ENCODE measurements at places on chromosomes 6 and 20.

- DNase-seq, result no peak
Observed at GRCh38 chr20:47635256-47635655, 133.6 kb downstream of the NCOA3 start.

GRCh38 chr6:30759575-30760239 is 15.4 kb upstream of the IER3 start:
- no peak for DNase-seq

- no peak for DNase-seq
Observed at GRCh38 chr6:126447367-126447766, 107.5 kb downstream of the CENPW start.

DNA sequence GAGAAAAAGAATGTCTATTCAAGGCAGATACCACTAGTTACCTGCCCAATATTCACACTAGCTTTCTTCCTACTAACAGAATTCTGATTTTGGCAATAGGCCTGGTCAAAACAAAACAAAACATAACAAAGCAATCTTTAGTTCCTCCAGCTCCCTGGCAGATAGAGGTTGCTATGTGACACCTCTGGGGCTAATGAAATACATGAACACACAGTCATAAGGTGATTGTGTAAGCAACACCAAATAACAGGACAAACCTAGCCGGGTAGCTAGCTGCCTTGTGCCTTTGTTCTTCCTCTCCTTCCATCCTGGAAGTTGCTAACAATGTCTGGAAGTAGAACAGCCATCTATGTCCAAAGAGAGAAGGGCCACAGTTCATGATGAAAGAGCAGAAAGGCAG is 6.0 kb upstream of the HMGN3 start:
- DNase-seq, result no peak

DNA sequence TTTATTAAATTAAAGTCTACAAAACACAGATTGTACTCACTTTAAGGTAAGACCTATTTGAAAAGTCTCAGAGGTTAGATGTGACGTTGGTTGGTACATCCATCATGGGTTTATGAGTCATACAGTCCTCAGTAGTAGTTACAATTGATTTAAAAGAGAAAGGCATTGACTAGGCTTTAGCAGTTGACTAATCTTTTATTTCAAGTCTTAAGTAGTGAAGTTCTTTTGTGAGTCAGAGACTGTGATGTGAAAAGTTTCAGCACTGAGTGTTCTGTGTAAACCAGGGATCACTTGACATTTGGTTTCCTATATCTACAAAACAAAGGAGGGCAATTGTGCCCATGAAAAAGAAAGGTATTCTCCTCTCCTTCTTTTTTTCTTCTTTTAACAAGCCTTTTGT is 221.3 kb downstream of the GRIK2 start:
- no peak for DNase-seq

GRCh38 chr20:2631228-2631627 is 21.2 kb upstream of the NOP56 start:
- DNase-seq, result no peak

GRCh38 chr6:132830334-132830751 is 16.0 kb downstream of the RPS12 start:
- no peak for DNase-seq

DNA sequence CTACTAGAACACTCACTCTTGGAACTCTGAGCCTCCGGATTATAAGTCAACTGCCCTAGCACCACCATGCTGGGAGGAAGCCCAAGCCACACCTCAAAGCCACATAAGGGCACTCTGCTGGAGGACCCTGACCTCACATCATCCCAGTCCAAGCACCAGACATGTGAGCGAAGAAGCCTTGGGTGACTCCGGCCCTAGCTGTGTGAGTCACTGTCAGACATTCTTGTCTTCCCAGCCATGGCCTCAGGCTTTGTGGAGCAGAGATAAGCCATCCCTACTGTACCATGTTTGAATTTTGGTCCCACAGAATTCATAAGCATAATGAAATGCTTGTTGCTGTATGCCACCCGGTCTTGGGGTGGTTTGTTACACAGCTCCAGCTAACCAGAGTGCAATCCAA is 247.7 kb downstream of the SOD2 start:
- no peak for DNase-seq

DNA sequence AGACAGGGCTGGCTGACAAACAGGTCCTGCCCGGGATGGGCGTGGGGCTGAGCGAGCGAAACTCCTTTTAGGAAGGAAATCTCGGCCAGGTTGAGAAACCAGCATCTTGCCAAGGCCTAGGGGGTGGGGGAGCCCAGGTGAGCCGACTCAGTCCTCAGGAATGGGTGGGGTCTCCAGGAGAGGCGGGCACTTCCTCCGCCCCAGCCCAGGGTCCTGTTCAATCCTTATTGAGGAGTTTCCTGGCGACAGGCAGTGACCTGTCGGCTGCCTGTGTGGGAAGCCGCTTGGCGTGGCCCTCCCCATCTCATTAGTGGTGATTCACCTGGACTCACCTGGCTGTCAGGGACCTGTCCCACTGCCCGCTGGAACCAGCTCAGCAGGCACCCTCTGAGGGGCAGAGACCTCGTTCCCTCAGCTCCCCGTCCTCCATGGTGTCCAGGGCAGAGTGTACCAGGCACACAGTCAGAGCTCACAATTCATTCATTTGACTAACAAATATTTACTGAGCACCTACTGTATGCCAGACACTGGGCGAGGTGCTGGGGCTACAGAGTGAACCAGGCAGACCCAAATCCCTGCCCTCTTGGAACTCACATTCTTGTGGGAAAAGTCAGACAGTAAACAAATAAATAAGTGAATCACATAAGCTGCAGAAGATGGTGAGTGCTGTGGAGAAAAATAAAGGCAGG is 51.1 kb downstream of the FGD2 start:
- DNase-seq, result no peak

DNA sequence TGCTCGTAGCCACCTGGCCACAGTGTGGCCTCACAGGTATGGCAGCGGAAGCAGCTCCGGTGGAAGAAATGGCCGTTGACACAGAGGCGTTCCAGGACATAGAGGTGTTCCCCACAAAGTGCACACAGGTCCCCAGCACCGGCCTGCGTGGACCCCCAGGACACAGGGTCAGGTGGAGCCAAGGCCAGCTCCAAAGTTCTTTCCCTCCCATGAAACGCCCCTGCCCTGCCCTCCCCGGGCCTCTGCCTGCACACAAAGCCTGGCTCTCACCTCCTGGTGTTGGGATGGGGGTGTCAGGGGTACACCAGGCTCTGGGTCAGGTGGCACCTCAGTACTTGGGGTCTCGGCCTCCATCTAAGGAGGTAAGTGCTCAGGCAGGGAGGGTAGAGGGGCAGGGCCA is 6.6 kb downstream of the SMPD2 start:
- no peak for DNase-seq

DNA sequence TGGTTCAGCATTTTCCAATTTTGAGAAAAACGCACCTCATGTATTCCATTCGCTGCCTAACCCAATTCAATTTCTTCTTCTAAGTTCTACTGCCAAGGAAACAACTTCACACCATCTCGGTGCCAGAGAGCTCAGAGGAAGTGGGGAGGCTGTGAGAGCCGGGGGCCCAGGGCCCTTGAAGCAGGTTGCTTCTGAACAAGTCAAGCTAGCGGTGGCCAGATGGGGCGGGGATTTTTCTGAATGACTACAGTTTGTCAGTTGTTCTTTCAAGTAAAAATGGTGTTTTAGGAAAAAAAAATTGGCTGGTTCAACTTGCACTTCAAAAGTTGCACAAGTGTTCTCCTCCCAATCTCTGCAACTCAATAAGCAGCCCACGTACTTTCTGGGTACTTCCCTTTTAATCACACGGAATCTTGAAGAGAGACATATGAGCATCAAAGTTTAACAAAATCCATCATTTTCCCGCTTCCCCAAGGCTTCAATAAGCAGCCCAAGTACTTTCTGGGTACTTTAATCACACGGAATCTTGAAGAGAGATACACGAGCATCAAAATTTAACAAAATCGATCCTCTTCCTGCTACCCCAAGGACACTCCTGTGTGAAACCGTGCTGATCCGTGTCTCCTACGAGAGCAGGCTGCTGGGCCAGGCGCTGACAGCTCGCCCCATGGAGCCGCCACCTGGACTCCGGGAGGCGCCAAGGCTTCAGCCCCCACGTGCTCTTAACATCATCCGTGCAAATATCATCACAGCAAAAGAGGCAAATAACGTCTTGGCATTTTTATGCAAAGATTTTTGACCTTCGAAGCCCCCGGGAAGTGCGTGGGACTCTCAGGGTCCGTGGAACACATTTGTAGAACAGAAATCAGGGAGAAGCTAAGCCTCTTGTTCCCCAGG is 186.7 kb upstream of the PDE10A start:
- no peak for DNase-seq

DNA sequence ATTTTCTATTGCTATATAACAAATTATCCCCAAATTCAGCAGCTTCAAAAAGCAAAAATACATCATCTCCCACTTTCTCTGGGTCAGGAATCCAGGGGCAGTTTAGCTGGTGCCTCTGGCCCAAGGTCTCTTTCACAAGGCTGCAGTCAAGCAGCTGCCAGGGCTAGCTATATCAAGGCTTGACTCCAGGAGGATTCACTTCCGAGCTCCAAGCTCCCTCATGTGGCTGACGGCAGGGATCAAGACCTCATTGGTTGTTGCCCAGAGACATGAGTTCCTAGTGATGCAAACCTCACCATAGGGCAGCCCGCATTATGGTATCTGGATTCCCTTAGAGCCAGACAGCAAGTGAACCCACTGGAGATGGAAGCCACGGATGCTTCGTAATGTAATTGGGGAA is 1.3 kb upstream of the VNN1 start:
- DNase-seq, result no peak

DNA sequence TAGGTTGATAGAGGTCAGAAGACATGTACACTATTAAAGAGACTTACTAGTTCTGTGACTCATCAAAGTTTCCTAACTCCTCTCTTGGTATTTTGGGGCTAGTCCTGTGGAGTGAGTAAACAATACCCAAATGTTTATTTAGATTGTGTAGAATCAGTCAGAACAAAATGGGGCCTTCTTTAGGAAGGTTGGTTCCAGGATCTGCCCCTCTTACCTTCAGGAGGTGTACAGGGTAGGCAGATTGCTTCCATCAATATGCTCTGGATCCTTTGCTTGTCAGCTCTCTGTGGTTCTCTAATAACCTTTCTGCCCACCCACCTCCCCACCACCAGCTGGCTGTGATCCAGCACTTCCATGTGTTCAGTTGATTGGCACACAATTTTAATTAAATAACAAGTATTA is 107.0 kb downstream of the POPDC3 start:
- no peak for DNase-seq

- DNase-seq, result no peak
Observed at GRCh38 chr6:80959034-80959433, 793.4 kb downstream of the TENT5A start.

DNA sequence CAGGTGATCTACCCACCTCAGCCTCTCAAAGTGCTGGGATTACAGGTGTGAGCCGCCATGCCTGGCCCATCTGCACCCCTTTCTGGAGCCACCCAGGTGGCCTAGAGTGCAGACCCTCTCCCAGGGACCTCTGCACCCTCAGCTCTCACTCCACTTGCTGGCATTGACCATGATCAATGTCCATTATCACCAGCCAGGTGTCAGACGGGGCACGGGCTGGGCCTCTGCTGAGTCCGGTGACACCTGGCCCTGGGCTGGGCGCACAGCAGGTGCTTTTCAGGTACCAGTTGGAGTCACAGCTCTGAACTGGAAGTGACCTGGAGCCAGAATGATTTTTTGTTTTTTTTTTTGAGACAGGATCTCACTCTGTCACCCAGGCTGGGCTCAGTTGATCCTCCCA is 91.8 kb upstream of the PMEPA1 start:
- DNase-seq, result no peak

DNA sequence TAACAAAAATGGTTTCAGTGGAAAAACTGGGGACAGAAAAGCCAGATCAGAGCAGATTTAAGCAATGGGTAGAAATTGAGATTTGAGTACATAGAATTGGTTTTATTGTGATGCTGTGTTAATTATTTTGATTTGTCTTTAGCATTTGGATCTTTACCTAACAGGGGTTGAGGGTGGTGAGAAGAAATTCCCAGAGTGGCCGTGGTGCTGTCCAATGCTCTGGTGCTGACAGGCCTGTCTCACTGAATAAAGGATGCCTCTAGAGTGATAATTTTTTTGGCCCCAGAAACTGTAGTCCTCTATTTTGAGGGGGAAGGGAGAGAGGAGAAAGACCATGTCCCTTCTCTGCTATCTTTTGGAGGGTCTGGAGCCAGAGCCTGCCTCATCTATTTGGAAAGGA is 79.1 kb downstream of the LYRM2 start:
- DNase-seq, result no peak

DNA sequence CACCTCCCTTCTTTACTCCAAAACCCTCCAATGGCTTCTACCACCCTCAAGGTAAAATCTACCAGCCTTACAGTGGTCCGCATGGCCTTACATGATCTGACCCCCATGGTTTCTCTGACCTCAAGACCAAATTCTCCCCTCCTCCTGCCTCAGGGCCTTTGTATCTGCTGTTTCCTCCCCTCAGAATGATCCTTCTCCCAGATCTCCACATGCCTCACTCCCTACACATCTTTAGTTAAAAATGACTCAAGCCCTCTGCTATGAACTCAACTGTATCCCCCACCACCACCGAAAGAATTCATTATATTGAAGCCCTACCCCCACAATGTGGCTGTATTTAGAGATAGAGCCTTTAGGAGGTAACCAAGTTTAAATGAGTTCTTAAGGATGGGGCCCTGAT is 4.1 kb downstream of the SLC23A2 start:
- DNase-seq, result no peak

GRCh38 chr6:80335121-80335531 is 228.7 kb downstream of the BCKDHB start:
- DNase-seq, result no peak

DNA sequence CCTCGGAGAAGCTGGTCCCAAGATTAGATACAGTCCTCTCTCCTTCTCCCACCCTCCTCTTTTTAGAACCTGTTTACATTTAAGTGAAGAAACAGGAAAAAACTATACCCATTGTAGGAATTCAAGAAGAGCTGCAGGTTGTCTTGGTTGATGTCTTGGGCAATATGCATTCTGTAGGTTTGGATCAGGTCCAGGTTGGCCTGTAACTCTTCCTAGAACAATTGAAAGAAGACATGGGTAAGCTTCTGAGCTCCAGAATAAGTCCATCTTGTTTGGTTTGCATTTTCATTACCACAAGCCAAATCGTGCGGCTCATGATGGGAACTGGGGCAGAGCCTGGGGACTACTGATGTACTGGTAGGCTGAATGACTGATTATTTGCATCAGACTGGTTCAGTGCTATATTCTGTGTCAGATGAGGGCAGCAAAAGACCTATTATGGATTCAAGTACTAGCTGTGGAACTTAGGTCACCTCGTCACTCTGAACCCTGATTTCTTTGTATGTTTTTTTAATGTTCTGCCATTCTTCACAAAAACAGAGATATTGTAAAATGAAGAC is 20.3 kb upstream of the SLA2 start:
- DNase-seq, result no peak

GRCh38 chr20:49620364-49621240 is 52.7 kb upstream of the PTGIS start:
- DNase-seq, result no peak

All from NCI-H446 treated with DMSO at 0.1 percent for 48 hours (cell line).